ENCODE measurements at places on chromosomes 5 and 9. TPM values are rescaled to one million over a fixed set of nuclear protein-coding genes. Genes with fewer than 3 reads are reported as not detected.
A peak's percentile ranks its signal among the peaks of the same experiment; 100 is the strongest.

DNA sequence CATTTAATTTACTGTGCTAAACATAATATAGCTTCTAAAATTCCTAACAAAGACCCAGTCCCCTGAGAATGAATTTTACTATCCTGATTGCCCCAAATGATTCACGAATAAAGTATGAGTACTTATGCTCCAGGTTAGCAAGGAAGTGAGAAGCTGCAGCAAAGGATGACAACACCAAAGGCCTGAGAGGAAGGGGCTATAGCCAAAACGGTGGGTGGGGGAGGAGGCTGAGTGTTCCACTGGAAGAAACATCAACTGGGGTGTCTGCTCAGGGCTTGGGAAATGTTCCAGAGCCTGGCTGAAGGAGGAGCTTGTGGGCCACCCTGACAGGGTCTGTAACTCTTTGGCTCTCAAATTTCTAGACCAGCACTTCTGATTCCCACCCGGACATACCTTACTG, 157.3 kb downstream of the ADAMTS12 start:
- no peaks in the 10 kb centered on the region for H3K27me3 ChIP-seq
- DNase-seq, result no peak
- no peak overlapping the region for H3K27ac ChIP-seq
- H3K4me3 ChIP-seq, result no peak overlapping the region
- no peaks in the 10 kb centered on the region for H3K36me3 ChIP-seq

DNA sequence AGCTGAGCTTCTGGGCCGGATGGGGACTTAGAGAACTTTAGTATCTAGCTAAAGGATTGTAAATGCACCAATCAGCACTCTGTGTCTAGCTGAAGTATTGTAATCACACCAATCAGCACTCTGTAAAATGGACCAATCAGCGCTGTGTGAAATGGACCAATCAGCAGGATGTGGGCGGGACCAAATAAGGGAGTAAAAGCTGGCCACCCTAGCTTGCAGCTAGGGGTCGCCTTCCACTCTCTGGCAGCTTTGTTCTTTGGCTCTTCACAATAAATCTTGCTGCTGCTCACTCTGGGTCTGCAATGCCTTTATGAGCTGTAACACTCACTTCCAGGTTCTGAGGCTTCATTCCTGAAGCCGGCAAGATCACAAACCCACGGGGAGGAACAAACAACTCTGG, 354.0 kb downstream of the PRR16 start:
- no peak overlapping the region for H3K4me3 ChIP-seq
- no peaks in the 10 kb centered on the region for H3K27me3 ChIP-seq
- H3K27ac ChIP-seq, result no peak overlapping the region
- no peaks in the 10 kb centered on the region for H3K4me1 ChIP-seq
- no peak for DNase-seq

GRCh38 chr9:113398796-113399195, 2.3 kb downstream of the ALAD start:
- H3K4me1 ChIP-seq, result peaks cover 39% of the 10 kb centered on the region
- H3K27me3 ChIP-seq, result no peaks in the 10 kb centered on the region
- H3K36me3 ChIP-seq, result no peaks in the 10 kb centered on the region
- no peak for DNase-seq
- peak overlapping the region; percentile 58 for H3K27ac ChIP-seq
- no peak overlapping the region for H3K4me3 ChIP-seq

DNA sequence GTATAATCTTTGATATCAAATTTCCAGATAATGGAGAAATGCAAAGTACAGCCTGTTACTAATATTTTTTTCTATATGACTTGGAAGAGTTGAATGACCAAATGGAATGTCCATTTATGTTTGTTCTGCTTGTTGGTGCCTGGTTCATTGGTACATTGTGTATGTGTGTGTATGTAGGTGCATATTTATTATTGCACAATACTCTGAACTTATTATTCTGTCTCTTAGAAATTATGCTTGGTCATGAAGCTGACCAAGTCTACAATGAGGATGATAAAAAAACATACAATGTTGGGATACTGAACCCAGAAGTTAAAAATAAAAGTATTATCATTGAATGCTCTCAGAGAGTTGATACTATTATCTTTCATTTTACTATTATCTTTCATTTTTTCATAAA, 706.3 kb downstream of the KCTD16 start:
- no peaks in the 10 kb centered on the region for H3K4me1 ChIP-seq
- no peak overlapping the region for H3K27ac ChIP-seq
- no peaks in the 10 kb centered on the region for H3K27me3 ChIP-seq
- DNase-seq, result no peak
- H3K4me3 ChIP-seq, result no peak overlapping the region

Gene PCDHGB6
- total RNA-seq, result 1.7 TPM

GRCh38 chr9:129206401-129206800, 28.3 kb upstream of the IER5L start:
- no peaks in the 10 kb centered on the region for H3K4me1 ChIP-seq
- H3K27ac ChIP-seq, result no peak overlapping the region
- no peaks in the 10 kb centered on the region for H3K36me3 ChIP-seq
- DNase-seq, result no peak
- no peaks in the 10 kb centered on the region for H3K27me3 ChIP-seq
- no peak overlapping the region for H3K4me3 ChIP-seq

DNA sequence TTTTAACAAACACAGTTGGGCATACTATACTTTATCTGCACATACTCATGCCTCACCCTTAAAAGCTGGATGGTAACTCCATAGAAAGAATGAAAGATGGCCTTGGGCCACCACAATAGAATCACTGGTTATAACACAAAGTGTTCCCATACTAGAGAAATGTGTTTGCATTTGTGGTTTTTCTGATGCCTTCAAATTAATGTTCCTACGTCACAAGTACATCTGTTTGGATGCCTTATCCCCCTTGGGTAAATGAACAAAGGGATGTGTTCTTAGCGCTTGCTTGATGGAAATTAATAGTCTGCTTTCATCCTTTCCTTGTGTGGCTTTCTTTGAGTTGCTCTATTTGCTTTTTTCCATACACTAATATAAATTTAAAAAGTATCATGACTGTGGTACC, 291.1 kb upstream of the PDE4D start:
- no peaks in the 10 kb centered on the region for H3K4me1 ChIP-seq
- H3K27ac ChIP-seq, result no peak overlapping the region
- no peak overlapping the region for H3K4me3 ChIP-seq
- H3K36me3 ChIP-seq, result no peaks in the 10 kb centered on the region

GRCh38 chr5:160260006-160260775, 30.9 kb downstream of the FABP6 start:
- no peaks in the 10 kb centered on the region for H3K4me1 ChIP-seq
- H3K27ac ChIP-seq, result no peak overlapping the region
- no peaks in the 10 kb centered on the region for H3K27me3 ChIP-seq

Gene INPP5E
- 10.0 TPM for total RNA-seq

DNA sequence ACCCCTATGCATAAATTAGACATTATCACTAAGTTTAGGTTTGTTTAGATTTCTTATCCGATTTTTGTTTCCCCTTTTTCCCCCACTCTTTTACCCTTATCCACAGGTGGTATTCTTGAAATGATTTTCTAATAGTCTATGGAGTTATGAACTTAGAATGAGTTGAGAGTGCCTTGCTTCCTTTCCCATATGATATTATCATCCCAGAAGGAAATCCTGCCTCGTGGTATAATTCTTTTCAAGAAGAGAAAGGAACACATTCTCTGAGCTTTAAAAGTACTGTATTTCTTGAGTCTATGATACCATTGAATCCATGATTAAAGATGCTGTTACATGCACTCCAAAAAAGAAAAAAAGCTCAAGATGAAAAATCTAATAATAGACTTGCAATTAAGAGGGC, 76.9 kb upstream of the ADAMTSL1 start:
- DNase-seq, result no peak
- H3K27me3 ChIP-seq, result no peaks in the 10 kb centered on the region
- H3K4me3 ChIP-seq, result no peak overlapping the region
- H3K27ac ChIP-seq, result no peak overlapping the region
- no peaks in the 10 kb centered on the region for H3K4me1 ChIP-seq
- no peaks in the 10 kb centered on the region for H3K36me3 ChIP-seq
